T-helper 17 cell (primary cell): ENCODE measurements at places on chromosomes 2 and 18. TPM values are rescaled to one million over a fixed set of nuclear protein-coding genes. Genes with fewer than 3 reads are reported as not detected.

DNA sequence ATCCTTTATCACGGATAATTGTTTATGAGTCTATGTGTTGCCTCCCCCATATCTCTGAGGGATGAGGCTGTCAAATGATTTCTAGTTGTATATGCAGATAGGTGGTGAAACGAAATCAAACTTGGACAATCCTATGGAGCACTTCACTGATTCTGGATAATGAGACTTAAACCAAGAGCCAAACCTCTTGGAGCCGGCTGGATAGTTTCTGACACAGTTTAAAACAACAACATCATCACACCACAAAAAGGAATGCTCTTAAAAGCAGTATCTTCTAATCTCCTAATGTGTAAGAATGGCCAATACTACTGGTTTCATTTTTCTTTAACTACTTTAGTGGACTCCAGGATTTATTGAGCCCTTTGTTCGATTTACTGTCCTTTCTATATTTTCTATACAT, 36.5 kb downstream of the SPHKAP start:
- DNase-seq: no peak

SIX2 gene
- not detected for total RNA-seq

DNA sequence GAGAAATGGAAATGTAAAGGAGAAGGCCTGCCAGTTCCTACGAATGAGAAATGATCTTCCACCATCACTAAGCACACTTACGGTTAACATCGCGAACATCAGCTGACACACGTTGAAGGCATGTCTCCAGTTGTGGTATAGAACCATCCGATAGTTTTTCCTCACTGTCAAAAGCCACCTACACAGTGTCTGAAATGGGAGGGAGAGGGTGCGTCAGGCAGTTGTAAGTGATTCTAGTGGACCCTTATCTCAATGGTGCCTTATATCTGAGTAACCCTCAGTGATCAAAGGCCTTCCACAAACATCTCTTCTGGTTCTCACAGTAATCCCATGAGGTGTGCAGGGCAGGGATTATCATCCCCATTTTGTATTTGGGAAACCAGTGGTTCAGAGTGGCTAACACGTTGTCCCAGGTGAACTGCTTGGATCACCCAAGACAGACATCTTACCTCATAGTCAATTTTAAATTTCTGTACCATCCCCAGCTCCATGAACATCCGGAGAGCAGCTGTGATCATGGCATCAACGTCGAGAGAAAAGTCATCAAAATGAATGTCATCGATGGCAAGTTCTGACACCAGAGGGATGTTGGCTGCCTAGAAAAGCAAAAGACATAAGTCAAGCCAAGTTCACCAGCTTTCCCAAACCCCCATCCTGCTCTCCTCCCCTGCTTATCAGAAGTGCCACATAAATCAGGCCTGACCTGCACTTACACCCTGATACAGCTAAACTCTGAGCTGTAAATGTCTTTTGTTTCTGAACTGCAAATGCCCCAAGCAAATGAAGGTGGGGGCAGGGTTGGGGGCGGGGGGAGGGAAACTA, 335.2 kb downstream of the AGPS start:
- DNase-seq: no peak

GRCh38 chr18:48660346-48661228, 121.8 kb downstream of the CTIF start:
- no peak for DNase-seq

- DNase-seq: no peak
Measured at GRCh38 chr2:110854355-110855081, 122.1 kb downstream of the ACOXL start.

- no peak for DNase-seq
Measured at GRCh38 chr2:128280901-128281321, 37.8 kb downstream of the HS6ST1 start.

DNA sequence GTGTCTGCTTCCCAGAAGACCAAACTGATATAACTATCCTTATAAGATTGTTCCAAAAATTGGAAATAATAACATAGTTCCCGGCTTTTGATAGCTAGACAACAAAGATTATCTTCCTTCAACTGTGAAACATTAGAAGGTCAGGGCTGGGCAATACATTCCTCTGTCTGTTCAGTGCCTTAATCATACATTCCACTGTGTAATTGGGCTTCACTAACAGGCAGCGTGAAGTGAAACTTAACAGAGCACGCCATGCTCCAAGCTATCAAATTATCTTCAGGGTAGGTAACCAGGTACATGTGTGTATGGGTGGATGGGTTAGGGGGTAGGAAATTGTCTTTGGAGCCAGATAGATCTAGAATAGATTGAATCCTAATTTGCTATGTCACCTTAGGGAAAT, 23.5 kb upstream of the ARL5A start:
- DNase-seq: no peak

DNA sequence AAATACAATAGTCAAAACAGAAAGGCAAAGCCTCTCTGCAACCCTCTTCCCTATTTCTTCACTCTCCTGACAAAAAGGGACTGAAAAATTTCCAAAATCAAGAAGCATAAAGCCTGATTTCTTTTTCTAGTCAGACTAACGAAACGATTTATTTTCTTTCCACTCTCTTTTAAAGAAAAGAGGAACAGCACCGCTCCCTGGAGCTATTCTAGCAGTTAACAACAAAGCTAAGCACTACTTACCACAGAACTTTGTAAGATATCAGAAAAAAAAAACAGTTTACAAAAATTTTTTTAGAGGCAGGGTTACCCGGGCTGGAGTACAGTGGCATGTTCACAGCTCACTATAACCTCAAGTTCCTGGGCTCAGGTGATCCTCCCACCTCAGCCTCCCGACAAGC, 14.4 kb upstream of the FHL2 start:
- DNase-seq: no peak

DNA sequence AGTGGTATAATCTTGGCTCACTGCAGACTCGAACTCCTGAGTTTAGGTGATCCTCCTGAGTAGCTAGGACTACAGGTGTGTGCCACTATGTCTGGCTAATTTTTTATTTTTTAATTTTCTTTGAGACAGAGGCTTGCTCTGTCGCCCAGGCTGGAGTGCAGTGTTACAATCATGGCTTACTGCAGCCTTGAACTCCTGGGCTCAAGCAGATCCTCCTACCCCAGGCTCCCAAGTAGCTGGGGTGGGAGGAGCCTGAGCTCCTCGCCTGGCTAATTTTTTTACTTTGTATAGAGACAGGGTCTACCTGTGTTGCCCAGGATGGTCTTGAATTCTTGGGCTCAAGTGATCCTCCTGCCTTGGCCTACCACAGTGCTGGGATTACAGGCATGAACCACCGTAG, 62.5 kb downstream of the BABAM2 start:
- DNase-seq: no peak

DNA sequence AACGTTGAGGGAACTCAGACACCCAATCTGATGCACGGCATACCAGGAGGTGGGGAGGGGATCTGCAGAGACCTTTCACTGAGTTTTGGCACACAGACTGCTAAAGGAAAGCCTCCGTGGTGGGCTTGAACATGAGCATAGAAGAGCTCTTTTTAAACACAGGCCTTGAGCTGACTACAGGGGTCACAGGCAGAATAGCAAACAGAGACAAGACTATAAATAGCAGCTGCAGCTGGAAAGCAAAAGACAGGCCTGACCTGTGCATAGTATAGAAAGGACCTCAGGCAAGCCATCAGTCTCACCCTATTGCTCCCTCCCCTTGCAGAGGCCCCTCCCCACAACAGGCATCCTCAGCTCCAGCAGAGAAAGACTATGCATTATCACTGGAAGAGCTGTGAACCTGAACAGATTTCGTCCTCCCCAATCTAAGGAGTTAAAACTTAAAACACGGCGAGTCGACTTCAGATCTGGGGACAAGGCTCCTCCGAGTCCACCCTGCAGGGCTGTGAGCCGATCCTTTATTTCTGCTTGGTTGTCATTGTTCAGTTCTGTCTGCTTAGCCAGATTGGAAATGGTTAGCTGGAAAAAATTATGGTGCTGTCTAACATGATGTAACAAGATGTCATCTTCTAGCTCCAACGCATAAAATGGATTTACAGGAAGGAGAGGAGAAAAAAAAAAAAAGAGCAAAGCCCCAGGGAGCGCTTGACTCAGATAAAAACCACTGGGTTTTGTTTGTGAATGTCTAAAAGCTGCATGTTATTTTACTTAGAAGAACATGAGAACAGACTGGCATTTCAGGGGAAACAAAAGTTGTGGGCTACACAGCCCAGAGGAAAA, 25.2 kb upstream of the LCLAT1 start:
- DNase-seq: no peak

ALK gene
- total RNA-seq: not detected

DNA sequence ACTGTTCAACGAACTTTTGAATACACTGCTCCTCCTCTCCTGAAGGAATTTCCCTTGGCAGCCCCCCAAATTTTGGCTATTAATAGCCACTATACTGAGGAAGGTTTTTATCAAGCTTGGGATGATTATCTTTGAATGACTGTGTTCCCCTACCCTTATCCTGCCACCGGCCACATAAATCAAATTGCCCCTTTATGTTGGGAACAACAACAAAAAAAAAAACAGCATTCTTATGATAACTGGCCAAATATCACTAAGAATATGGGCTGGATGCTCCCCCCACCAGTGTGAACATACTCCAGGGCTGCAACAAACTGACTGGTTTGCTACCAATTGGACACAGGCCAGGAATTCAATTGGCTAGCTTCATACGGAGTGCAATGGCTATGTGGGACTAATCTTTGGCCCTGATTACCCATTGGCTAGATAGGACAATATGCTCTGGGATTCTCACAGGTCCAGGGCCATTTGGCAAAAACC, 20.6 kb downstream of the DUSP11 start:
- DNase-seq: no peak

DNA sequence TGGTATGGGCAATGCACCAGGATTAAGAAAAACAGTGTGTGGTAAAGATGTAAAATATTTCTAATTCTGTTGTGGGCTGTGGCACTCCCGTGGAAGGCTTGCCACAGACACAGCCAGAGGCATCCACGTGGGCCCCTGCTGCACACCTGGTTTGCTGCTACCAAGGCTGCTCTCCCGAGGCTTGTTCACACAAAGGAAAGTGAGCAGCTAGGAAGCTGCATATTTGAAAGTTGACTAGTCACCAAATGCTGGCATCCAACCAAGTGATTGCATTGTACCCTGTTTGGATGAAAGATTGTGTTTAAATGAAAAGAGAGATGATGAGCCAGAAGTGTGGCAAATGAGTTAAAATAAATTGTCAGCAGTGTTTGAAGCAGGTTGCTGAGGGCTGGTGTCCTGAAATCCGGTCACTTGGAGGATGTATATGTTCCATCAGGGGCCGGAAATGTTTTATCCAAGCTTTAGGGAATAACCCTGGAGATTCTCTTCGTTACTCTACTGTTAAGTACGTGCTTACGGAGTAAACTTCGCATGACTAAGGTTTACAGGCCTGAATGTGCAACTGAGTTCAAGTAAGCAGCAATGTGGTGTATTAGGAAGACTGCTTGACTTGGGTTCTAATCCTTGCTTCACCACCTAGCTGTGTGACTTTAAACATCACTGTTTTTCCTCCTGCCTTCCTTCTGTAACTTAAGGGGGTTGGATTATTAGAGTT, 86.1 kb downstream of the MSH2 start:
- DNase-seq: no peak

DNA sequence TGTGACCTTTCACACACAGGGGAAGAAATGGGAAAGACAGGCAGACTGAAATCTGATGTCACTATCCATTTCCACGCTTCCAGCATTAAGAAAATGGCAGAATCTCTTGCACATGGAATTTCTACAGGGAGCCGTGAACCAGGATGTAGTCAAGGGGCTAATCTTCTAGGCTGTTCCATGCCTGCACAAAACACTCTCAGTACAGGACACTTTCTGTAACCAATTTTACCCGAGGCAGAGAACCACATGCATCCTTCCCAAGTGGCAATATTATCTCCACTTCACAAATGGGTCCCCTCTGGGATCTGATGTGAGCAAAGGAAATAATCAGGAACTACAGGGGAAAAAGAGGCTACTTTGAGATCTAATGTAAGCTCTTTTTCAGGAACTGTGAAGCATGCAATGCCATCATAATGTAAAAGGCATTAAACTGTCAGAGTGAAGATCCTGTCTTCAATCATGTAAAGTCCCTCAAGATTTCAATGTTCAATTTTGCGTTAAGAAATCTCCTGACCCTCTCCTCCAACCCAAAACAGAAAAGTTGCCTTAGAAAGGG, 236.9 kb downstream of the RBM43 start:
- no peak for DNase-seq

DNA sequence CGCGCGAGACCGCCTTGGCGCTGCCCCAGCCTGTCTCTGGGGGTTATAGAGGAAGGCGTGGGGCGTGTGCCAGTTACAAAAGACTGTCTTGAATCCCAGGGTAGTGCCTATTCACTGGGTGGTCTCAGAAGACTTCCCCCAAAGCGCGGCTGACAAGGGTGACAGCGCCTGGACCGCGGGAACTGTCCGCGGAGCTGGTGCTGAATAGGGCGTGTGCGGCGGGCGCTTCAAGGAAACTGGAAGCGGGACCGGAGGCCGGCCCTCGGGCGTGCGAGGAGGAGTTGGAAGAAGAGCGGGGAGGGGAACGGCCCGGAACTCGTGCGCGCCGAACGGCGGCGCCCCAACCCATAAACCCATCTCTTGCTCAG, 2.3 kb downstream of the EGR4 start:
- DNase-seq: peak; percentile 36

TRPM8 gene
- total RNA-seq: not detected

- no peak for DNase-seq
Measured at GRCh38 chr2:64731746-64732145, 78.0 kb upstream of the SERTAD2 start.

NEU2 gene
- total RNA-seq: not detected

GRCh38 chr18:28995319-28995718, 818.4 kb upstream of the CDH2 start:
- DNase-seq: no peak

- DNase-seq: no peak
Measured at GRCh38 chr2:219356834-219357233, 24.3 kb upstream of the RESP18 start.

GRCh38 chr18:49621301-49621700, 59.4 kb downstream of the LIPG start:
- no peak for DNase-seq

GRCh38 chr2:226179010-226179409, 620.6 kb downstream of the IRS1 start:
- DNase-seq: no peak

DNA sequence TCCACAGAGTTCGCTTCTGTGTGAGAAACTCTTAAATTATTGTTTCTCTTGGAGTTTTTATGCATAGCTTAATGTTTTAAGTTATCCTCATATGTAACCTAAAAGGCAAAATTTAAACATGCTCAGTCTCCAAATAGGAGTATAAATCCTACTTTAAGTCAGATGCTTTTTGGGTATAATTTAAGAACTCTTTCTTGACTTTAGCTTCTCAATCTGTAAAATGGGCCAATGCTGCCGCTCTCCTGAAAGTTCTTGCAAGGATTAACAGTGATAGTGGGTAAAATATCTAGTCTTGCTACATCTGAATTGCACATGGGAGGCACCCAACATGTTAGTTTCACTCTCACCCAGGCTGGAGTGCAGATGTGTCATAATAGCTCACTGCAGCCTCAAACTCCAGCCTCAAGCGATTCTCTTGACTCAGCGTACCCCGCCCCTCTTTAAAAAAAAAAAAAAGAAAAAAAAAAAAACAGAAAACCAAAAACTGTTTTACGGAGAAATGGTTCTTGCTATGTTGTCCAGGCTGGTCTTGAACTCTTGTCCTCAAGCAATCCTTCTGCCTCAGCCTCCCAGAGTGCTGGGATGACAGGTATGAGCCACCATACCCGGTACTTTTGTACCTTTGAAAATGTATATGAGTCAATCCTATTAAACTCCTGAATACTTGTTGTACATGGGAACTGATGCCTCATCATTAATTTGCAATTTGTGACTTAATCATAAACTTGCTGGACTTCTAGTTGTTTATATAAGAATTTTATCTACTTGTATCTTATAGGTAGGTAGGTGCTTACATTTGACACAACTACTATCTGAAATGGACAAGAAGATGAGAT, 1.8 kb downstream of the FBXO48 start:
- no peak for DNase-seq

CRYGC gene
- total RNA-seq: not detected
